ENCODE measurements at places on chromosomes 2 and 18.

DNA sequence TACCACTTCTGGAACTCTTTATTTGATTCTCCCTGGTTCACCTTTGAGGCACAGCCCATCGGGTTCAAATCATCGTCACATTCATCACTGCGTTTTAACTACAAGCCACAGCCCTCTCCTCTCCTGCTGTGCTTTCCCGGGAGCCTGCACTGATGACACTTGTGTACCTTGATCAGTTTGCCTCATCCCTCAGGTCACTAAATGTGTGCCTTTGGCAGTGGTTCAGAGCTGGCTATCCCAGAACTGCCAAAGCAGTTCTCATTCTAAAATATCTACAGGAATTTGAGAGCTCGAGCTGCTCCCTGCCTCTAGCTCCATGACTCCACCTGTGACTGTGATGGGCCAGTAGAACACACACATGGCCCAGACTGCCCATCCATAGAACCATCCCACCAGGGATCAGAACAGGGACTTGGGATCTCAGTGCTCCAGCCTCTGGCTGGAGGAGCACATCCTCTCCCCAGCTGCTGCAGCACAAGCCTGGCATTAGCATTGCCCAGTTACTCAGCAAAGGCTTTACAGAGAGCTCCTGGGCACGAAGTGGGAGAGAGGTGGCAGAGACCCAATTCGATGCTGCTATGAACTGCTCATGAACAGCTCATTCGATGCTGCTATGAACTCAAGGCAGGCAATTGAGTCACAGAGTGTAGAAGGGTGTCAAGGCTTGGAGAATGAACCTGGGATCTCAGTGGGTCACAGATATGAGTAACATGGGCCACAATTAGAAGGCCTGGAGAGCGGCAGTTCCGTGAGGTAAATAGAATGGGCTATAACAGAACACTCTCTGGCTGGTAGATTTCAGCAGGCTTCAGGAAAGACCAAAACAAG lies 41.9 kb downstream of the EVA1A start:
- DNase-seq: no peak

DNA sequence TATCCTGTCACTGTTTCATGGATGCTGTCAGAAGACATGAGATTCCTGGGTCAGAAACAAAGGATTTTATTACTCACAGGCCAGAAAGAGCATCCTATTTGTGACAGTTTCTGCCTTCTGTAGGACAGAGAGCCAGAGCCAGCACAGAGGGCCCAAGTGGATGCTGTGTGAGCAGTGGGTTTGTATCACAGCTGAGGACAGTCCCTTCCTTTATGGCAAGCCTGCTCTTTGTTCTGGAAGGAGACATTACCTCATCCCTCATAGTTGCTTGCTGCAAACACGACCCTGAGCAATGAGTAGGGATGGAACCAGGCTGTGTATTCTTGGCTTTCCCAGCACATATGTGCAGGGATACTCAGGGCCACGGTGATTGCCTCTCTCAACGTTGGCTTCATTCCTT lies 41.6 kb downstream of the ARHGEF4 start:
- no peak for DNase-seq

- DNase-seq: no peak
Measured at GRCh38 chr2:10309286-10309685, 6.6 kb downstream of the HPCAL1 start.

- DNase-seq: no peak
Measured at GRCh38 chr18:47909484-47909883, 21.0 kb downstream of the SMAD2 start.

- DNase-seq: no peak
Measured at GRCh38 chr18:32244881-32245280, 55.0 kb downstream of the MEP1B start.
